ENCODE measurements at places on chromosomes 5 and 9.

DNA sequence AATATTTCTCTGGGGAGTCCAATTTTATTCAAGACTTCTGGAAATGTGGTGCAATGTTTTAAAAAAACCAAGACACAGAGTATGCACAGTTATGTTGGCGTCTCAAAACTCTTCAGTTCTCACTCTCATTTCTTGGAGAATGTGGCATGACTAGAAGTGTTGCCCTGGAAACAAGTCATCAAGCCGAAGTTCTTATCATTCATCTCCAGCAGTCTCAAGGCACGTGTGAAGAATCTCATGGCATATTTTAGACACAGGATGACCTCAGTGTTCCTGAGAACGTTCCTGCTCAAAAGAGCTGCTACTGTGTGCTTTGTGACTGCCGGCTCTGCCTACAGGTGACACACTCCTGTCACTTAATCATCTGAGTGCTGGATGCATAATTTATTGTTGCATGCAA, 147.4 kb upstream of the IRX4 start:
- no peak for DNase-seq

GRCh38 chr9:21862871-21863270, 60.4 kb downstream of the MTAP start:
- no peak for DNase-seq

- DNase-seq = no peak
Observed at GRCh38 chr9:114207034-114207810, 51.9 kb downstream of the COL27A1 start.

DNA sequence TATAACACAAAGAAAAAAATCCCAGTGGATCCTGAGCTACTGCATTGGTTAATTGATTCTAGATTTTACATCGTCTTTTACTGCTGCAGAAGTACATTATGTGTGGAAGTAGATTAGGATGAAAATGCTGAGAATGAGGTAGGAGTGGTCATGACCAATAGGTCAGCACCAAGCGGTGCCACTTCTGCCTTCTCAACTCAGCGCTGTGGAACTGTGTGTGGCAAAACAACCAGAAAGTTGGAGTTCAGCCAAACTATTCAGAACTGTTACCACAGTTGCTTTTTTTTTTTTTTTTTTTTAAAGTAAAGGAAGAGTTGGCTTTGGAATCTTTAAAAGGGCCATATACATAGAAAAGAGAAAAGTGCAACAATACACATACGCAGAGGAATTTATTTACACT, 24.2 kb downstream of the POU5F2 start:
- DNase-seq = no peak

GRCh38 chr9:131584858-131585257, 39.5 kb downstream of the PRRT1B start:
- DNase-seq = no peak

DNA sequence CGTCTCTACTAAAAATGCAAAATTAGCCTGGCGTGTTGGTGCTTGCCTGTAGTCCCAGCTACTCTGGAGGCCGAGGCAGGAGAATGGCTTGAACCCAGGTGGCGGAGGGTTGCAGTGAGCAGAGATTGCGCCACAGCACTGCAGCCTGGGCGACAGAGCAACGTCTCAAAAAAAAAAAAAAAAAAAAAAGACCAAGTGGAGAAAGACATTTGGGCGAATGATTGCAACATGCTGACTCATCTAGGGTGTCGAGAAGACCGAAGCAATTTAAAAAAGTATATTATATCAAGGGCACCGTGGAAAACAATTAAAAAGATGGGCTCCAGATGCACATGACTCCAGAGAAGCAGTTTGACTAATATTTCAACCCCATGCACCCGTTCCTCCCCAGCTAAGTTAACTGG, 9.2 kb downstream of the KLF4 start:
- no peak for DNase-seq

GRCh38 chr5:141084487-141084989, 9.9 kb upstream of the PCDHB2 start:
- DNase-seq = no peak

GRCh38 chr5:54524082-54524481, 6.5 kb downstream of the SNX18 start:
- no peak for DNase-seq

DNA sequence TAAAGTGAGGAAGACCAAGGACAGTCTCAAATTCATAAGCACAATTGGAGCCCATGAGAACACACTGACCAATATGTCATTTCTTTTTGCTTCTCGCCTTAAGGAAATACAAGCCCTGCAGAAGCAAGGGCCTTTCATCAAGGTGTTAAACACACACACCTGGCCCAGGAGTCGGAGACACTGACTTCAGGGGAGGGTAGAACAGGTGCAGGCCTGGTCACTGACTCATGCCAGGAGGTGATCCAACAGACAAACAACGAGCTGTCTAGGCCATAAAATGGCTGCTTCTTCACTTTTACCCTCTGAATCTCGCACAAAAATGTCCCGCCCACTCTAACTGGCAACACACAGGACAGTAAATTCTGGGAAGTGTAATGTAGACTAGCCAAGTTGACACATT, 62.7 kb downstream of the RGMB start:
- DNase-seq = no peak

DNA sequence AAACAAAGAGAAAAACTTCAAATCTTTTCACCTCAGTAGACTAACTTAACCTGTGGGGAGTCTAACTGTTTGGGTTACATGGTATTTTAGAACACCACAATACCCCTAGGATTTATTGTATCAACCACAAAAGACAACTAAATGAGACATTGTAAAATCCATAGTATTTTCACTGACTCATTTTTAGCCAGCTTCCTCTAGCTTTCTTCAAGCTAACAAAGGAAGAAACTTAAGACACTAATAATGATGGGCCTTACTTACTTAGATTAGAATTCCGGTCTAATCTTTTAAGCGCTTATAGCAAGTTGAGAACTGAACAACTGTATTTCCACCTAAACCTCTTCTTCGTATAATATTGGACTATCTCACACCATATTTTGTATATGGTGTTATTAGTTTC, 529.3 kb downstream of the DMRTA1 start:
- DNase-seq = no peak

GRCh38 chr5:138716456-138716924, 36.7 kb upstream of the CTNNA1 start:
- no peak for DNase-seq

GRCh38 chr9:68878450-68878849, 135.5 kb downstream of the PRKACG start:
- DNase-seq = no peak

GRCh38 chr9:34010979-34011378, 37.7 kb downstream of the UBAP2 start:
- DNase-seq = no peak

DNA sequence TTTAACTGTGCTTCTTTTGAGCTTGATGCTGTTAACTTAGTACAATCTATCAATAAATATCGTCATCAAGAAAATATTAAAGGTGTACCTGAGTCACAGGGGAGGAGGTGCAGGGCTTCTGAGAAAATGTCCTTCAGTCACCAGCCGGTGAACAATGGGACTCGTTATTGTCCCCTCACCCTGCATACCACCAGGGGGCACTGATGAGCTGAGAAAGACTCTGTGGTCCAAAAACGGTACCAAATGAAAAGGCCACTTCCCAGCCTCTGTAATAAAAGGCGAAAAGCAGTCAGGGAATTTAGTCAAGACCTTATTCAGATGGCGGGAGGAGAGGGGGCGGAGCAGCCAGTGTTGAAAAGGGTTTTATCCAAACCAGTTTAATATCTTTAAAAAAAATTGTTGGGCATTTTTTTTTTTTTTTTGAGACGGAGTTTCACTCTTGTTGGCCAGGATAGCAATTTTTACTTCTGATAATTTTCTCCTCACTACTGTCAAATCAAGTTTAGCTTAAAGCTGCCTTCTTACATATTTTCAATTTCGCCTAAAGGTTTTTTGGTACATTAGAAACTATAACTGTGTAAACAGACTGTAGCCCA, 271.9 kb upstream of the ADAMTS16 start:
- DNase-seq = no peak

GRCh38 chr5:60395712-60396329, 304.1 kb downstream of the DEPDC1B start:
- no peak for DNase-seq

DNA sequence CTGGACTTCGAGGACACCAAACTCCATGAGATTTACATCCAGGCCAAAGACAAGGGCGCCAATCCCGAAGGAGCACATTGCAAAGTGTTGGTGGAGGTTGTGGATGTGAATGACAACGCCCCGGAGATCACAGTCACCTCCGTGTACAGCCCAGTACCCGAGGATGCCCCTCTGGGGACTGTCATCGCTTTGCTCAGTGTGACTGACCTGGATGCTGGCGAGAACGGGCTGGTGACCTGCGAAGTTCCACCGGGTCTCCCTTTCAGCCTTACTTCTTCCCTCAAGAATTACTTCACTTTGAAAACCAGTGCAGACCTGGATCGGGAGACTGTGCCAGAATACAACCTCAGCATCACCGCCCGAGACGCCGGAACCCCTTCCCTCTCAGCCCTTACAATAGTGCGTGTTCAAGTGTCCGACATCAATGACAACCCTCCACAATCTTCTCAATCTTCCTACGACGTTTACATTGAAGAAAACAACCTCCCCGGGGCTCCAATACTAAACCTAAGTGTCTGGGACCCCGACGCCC, 1.3 kb downstream of the PCDHGC3 start:
- DNase-seq = no peak
